Thoracic aorta endothelial cell (primary cell): ENCODE measurements at places on chromosomes 6 and 20. TPM values are rescaled to one million over a fixed set of nuclear protein-coding genes. Genes with fewer than 3 reads are reported as not detected.

Gene FAM184A
- total RNA-seq, result 0.66 and 1.1 TPM in 2 replicates

Gene LY6G6C
- not detected in 2 replicates for total RNA-seq

Gene RPS21
- 794 and 1,044 TPM in 2 replicates for total RNA-seq

Gene HLA-A
- 166 and 246 TPM in 2 replicates for total RNA-seq

Gene PI3
- total RNA-seq, result not detected in 2 replicates

Gene LY6G6D
- total RNA-seq, result not detected in 2 replicates
